ENCODE measurements at places on chromosomes 5 and 9.

- DNase-seq = no peak
Observed at GRCh38 chr5:179153921-179154345, 93.8 kb downstream of the ZNF354C start.

DNA sequence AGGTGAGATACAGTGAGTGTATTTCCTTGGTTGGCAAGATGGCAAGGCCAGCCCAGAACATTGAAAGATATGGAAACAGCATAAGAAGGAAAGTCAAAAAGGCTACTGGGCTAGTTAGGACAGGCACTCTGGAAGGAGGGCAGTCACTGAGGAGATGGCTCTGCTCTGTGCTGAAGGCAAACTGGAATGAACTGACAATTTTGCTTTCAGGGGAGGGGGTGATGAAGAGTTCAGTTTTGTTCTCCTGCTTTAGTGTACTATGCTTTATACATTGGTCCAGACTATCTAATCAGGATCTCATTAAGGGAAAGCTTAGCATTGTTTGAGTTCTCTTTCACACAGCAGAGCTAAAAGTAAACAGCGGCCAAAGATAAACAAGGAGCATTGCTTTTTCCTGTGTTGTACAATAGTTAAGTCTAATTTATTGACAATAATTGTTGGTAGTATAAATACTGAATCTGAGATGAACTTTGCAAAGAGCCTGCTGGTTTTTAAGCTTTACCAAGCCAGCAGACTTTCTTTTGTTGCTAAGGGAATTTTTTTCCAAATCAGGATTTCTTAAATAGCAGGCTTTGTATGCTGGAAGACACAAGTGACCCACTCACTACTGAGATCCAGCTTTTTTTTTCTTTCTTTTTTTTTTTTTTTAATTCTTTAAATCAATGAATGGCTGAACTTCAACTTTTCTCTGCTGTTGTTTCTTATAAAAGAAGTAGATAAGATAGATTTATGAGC, 355.5 kb downstream of the ARRDC3 start:
- DNase-seq = no peak

DNA sequence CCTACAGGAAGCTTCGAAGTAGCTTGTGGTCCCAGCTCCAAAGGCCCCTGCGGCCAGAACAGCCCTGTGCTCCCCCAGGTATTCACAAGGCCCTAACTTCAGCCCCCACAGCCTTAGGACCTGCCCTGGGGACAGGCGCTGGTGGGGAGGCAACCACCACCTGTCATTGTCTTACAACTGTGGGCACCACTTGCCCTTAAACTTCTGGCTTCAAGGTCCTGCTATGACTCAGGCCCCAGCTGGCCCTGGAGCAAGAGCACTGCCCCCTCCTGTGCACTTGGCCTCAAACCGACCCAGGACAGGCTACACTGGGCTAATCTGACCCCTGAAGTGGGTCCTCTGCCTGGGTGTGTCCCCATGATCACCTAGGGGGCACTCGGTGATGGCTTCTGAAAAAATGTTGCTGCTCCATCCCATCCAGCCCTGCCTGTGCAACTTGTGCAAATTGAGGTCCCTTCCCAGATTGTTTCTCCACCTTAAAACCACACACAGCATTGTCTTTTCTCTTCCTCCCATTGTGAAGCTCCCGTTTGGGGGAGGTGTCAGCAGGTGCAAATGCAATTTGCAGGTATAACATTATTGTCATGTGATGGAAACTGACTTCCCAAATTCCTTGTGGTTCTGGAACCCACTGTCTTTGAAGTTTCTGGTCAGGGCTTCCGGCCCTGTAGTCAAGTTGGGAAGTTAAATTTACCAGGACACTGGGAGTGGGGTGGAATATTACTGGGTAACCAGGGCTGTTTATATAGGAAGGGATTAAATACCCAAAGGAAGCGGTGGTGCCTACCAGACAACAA, 1.1 kb upstream of the PROB1 start:
- DNase-seq = no peak

- no peak for DNase-seq
Observed at GRCh38 chr9:88716596-88717290, 181.8 kb downstream of the NXNL2 start.

- DNase-seq = no peak
Observed at GRCh38 chr9:100673249-100673648, 95.4 kb downstream of the CAVIN4 start.

- no peak for DNase-seq
Observed at GRCh38 chr5:116212225-116212624, 127.4 kb downstream of the COMMD10 start.

GRCh38 chr5:174675916-174676315, 48.5 kb upstream of the MSX2 start:
- no peak for DNase-seq

DNA sequence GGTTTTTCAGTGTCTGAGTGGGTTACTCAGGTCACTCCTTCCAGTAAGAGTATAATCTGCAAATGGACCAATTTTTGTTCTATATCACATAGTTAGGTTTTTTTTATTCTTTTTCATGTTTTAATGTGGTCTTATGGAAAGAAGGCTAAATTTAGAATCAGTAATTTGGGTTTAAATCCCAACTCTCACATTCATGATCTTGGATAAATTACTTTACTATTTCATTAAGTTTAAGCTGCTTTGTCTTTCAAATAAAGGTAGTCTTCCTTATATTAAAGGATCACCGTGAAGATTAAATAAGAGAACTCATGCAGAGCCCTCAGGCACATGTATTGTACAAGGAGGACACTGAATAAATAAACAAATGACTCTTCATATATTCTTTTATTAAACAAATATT, 234.7 kb downstream of the SGCD start:
- no peak for DNase-seq

GRCh38 chr5:117095346-117096332, 521.0 kb upstream of the SEMA6A start:
- no peak for DNase-seq

- no peak for DNase-seq
Observed at GRCh38 chr5:429453-430188, 13.4 kb upstream of the EXOC3 start.

GRCh38 chr5:157459715-157460599, at the start of gene NIPAL4:
NIPAL4 (plus strand) TSS chr5:157460213; CDS start chr5:157460321, 108 bp downstream.
- DNase-seq = no peak

GRCh38 chr9:96051423-96051822, 175.9 kb downstream of the ERCC6L2 start:
- no peak for DNase-seq

DNA sequence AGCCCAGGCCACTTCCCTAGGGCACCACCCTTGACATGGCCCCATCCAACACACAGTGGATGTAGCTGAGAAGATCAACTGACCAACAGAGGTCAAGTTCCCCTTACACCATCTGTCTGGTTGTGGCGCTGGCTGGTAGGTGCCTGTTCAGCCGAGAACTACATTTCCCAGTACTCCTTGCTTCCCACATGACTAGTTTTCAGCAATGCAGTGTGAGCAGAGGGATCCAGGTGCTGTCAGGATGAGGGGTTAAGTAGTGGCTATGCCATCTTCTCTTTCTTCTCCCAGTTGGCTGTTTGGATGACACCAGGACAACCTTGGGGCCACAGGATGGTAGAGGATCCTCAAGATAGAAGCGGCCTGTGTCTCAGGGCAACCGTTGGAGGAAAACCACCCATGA, 48.6 kb upstream of the SH3PXD2B start:
- no peak for DNase-seq

DNA sequence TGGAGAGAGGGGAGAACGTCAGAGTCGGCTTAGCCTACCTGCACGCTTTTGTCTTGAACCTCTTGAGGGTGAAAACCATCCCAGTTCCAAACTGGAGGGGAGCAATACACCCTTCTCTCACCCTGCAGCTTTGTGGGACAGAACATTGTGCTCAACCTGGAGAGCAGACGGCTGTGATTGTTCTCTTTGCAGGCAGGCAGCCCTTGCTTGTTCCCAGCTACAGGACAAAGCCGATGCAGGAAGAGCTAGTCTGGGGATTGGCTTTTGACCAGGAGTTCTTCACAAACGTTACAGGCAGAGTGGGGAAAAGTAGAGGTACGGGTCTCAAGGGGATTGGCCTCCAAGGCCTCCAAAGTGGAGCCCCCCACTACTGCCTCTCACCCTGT, 33.9 kb upstream of the ARHGAP26 start:
- DNase-seq = no peak

DNA sequence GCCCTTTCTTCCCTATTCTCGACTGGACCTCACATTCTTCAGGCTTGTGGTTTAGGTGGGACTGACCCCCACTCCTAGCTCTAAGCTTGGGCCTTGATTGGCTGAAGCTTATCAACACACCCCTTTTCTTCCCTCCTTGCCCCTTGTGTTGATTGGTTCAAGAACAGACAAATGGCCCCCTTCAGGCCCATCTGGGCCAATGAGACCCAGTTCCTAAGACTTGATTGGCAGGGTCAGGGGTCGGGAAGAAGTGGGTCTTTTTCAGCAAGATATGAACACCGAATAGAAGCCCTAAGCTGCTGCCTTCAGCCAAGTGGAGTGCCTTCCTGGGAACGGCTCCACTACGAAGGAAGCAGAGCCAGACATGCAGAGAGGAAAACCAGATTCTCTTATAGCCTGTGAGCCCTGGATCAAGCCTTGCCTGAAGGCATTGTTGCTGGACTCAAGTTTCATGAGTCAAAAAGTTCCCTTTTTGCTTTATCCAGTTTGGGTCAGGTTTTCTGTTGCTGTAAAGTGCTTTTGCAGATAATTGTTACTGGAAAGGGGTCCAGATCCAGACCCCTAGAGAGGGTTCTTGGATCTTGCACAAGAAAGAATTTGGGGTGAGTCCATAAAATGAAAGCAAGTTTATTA, 22.4 kb upstream of the NCS1 start:
- DNase-seq = no peak

GRCh38 chr5:4093236-4093635, 497.6 kb downstream of the IRX1 start:
- DNase-seq = no peak

DNA sequence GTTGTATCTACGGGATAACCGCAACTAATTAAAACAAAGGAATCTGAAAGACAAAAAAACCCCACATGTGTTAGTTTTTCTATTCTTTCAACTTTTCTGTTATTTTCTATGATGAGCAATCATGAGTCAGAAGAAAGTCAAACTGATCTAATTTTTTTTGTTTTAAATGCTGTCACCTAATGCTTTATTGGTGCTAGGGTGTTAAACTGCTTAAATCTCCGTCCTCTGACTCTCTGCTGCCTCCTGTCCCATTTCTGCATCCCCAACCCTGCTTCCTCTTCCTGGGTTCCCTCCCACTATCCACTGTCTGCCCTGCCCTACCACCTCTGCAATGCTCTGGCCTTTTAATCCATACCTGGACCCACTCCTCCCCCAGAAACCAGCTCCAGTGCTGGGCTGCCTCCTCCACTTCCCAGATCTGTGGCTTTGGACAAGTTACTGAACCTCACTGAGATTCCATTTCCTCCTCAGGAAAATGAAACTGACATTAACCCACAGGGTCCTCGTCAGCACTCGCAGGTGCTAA, 15.7 kb downstream of the PTPN3 start:
- DNase-seq = no peak

GRCh38 chr5:42250-42649, 49.7 kb upstream of the PLEKHG4B start:
- DNase-seq = no peak

- DNase-seq = no peak
Observed at GRCh38 chr5:157165668-157166067, 396 bp downstream of the GARIN3 start.

GRCh38 chr5:137564398-137564961, 65.4 kb upstream of the SPOCK1 start:
- DNase-seq = no peak

- DNase-seq = no peak
Observed at GRCh38 chr5:307306-307705, 14.2 kb upstream of the AHRR start.

DNA sequence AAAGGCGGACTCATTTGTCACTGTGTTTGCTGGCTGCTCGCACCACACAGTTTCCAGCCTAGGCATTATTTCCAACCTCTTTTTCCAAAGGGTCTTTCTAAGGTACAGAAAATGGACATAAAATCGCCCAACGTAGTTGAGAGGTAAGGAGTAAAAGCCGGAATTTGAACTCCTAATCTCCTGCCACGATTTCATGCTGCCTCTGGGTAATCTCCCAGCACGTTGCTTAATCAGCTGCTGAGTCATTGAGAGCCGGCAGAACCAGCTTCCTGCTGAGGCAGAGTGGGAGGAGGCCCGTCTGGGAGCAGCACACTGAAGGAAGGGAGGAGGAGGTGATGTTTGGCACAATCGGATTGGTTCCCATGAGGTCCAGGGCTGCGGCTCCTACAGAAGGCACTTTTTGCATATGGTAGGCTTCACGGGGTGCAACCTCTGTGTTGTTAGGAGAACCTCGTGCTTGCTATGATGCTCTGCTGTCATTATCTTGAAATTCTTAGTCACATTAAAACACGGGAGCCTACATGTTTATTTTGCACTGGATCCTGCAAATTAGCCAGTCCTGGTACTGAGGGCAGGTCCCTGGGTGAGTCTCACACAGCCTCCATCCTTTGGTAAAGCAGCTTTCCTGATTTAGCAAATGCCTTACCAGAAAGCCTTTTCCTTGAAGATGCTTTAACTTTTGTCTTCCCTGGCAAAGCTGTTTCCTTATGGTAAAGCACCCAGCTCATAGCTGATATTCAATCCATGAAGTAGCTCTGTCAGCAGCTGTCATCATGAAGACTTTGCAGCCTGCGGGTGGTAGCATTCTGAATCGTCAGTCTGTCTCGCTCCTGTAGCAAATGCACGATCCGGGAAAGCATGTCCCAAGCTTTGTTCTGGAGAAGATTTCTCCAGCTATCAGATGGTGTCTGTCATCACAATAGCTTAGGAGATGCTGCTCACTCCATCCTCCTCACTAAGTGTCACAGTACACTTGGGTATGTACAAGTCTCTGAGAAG, 191.6 kb upstream of the MSX2 start:
- no peak for DNase-seq

DNA sequence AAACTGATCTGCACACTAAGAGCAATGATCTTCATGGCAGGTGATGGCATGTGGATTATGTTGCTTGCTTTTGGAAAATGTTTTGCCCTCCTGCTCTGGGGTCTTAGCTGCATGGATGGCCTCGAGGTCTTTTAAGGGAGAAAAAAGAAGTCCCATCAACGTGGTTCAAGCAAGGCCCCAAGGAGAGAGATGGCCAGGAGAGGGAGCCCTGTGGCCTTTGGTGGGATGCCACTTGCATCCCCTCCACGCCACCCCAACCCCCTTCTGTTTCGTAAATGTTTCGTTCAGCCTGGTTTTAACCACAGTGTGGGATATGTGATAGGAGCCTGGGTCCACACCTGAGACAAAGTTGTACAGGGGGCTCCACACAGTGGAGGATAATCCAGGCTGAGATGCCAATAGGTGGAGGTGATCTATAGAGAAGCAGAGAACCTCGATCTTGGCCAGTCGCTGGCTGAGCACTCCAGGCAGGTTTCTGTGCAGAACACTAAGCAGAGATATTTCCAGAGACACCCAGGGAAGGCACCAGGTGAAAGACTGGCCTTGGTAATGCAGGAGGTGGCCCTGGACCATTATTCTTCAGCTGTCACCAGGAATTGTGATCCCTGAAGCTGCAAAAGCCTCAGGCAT, 25.8 kb upstream of the FRRS1L start:
- no peak for DNase-seq

GRCh38 chr9:19231904-19232822, 1.7 kb downstream of the DENND4C start:
- no peak for DNase-seq

GRCh38 chr9:35774907-35775635, 16.3 kb upstream of the NPR2 start:
- no peak for DNase-seq

Data from stimulated activated CD8-positive, alpha-beta memory T cell treated with anti-CD3 and anti-CD28 coated beads, Interleukin-2, amount 100 ng/mL, for 1 hour (primary cell).